ENCODE measurements at places on chromosomes 16 and 17.

DNA sequence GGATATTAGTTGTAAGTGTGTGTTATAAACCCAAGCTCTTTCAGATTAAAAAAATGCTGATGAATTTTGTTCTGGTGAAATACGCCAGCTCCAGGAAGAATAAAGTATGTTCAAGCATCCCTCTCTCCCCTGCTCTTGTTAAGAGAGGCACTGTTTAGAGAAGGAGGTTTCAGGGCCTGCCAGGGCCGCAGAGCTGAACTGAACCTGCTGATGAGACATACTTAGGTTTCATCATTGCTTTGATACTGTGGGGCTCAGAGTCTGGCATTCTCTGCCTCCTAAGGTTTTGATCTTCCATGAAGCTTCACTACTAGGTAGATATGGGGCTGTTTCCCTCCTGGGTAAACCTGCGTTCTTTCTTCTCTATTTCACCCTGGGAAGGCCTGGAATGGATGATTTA is 175.3 kb upstream of the FAM20A start:
- no peak for DNase-seq

- DNase-seq, result no peak
Observed at GRCh38 chr16:76816475-76816874, 374.5 kb upstream of the MON1B start.

DNA sequence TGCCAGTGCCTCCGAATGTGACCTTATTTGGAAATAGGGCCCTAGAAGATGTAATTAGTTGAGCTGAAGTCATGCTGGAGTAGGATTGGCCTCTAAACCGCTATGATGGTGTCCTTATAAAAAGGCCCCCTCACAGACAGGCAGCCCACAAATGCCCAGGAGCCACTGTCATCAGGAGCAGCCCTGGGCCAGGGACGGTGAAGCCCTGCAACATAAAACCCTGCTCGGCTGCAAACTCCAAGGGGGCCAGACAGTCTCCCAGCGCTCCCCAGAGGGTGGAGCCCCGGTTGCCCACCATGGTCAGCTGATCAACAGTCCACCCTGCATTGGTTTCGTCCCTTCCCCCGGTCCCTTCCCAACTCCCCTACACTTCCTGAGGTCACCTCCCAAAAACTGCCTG is 351.7 kb downstream of the FOXL1 start:
- DNase-seq, result no peak

GRCh38 chr16:51114382-51114781 is 36.7 kb downstream of the SALL1 start:
- DNase-seq, result no peak

DNA sequence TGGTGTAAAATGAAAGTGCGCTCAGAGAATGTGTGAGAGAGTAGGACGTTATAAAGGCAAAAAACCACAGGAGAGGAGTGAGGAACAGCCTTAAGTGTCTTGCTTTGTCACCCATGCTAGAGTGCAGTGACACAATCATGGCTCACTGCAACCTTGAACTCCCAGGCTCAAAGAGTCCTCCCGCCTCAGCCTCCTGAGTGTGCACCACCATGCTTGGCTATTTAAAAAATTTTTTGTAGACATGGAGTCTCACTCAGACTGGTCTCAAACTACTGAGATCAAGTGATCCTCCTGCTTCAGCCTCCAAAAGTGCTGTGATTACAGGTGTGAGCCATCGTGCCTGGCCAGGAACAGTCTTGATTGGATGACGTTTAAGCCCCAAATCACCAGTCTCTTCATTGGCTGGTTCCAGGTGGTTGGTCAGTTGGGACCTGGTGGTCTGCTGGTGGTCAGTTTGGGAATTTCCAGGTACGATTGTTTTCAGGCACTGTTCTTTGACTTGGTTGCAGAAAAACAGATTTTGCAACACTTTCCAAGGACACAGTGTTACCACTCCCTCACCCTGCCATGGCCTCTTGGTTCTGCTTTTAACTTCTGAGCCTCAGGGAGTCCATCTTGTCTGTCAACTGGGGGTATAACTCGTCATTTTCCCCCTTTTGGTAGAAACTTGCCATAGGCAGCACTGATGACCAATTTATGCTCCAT is 21.2 kb downstream of the DHODH start:
- no peak for DNase-seq

DNA sequence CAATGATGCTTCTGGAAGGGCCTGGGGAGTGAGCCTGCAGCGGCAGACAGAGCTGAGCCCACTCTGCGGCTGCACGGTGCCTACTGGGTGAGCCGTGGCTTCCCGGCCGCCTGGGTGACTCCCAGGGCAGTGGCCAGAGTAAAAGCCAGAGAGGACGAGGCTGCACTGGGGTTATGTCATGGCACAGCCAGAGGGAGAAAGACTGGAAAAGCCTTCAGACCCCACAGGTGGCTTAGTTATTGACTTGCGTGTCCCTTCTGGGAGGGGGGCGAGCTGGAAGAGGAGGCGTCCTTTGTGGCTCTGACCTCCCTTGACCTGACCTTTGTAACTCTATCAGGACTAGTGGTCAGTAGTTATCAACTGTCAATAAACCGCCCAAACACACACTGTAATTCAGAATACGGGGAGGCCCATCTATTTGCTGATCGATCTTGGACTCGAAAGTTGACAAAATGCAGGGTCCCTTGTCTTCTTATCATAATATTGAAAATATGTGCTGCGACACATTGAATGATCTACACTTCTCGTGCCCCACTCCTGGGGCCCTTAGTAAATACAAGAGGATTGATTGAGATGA is 385.9 kb upstream of the ZFHX3 start:
- DNase-seq, result no peak

DNA sequence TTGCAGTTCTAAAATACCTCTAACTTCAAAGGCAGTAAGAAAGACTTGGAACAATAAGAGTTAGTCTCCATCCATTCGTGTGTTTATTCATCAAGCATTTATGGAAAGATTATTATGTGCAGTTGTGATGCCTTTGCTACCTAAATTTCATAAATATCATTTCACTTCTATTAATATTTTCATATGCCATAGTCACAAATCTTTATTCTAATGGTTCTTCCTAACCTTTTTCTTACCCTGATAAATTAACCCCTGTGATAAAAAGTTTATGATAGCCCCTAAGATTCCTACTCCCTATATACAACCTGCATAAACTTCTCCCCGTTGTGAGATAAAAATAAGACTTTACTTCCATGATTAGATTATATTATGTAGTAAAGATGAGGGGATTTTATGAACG is 94.9 kb downstream of the BRIP1 start:
- no peak for DNase-seq

DNA sequence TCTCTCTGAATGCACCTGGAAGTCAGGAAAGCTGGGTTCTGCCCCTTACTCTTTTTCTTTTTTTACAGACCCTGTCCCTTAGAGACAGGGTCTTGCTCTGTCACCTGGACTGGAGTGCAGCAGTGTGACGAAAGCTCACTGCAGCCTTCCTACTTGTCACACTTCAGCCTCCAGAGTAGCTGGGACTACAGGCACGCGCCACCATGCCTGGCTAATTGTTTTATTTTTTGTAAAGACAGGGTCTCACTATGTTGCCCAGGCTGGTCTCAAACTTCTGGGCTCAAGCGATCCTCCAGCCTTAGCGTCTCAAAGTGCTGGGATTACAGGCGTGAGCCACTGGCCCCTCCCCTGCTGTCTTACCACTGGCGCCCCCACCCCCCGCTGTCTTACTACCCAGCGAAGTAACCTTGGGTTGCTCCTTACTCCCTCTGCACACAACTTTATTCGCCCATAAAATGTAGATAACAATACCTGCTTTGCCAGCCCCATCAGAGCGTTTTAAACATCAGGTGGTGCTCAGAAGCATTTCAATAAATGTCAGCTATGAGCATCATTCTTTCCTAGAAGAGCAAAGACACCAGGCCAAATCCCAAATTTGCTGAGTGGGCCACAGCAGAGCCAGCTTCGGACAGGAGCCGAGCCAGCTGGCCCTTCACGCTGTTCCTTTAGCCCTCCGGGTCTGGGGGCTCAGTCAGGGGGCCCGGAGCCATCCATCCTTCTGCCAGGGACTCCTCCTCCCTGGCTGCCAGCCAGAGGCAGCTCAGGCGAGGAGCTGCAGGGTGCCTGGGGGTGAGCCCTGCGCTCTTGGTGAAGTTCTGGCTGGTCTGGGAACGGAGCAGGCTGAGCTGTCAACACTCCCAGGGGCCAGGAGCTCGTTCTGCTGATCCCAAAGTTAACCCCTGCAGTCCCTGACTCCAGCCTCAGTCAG is 24.4 kb downstream of the SRL start:
- no peak for DNase-seq

DNA sequence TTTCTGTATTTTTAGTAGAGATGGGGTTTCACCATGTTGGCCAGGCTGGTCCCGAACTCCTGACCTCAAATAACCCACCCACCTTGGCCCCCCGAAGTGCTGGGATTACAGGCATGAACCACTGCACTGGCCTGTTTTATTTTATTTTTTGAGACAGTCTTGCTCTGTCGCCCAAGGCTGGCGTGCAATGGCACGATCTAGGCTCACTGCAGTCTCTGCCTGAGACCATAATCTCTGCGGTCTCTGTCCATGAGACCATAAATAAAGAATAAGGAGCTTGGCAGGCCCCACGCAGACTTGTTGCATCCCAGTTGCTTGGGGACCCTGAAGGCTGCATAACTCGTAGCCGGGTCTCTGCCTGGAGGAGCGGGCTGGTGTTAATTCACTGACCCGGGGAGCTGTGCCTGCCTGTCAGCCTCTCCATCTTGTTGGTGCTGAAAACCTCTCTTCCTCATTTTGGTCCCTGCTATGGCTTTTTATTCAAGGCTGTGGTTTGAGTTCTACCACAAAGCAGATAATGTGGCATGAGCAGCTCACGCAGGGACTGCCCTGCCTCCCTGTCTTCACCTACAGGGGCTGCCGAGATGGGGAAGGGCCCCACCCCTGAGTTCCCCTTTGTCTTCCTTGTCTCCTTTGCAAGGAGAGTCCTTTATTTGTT is 82.1 kb downstream of the MSI2 start:
- no peak for DNase-seq

GRCh38 chr17:66466840-66467367 is 164.5 kb downstream of the PRKCA start:
- DNase-seq, result peak; percentile 62

GRCh38 chr17:81116704-81117103 is 48.6 kb upstream of the PVALEF start:
- no peak for DNase-seq

DNA sequence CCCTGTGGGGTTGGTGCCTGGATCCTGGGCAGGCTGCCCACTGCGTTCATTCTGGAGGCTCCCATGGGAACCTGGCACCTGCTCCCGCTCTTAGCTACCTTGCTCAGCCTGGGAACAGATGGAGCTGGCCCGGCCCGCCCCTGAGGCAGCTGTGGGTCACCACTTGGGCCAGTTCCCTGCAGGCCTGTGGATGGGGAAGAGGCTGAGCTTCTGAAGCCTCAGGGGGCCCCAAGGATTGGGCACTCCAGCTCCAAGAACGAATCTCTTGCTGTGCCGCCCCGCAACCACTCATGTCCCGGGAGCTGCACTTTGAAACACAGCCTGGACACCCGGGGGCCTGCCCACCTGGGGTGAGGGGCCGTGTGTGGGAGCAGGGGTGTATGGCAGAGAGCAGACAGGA is 37.7 kb downstream of the BAHCC1 start:
- DNase-seq, result no peak

DNA sequence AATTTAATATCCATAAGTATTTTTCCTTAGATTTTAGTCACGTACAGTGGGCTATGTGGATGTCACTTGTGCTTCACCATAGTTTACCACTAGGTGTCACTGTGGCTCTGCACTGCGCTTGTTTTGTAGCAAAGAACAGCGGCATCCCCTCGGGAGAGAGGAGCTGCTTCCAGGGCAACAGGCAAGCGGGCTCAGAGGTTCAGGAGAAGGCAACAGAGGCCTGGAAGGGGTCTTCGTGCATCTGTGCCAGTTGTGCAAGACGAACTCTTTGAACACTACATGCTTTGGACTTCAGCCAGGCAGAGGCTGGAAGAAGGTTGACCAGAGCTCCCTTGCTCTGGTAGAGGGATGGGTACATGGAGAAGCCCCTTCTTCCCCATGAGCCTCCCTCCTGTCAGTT is 20.6 kb downstream of the CYB561 start:
- DNase-seq, result peak; percentile 38

GRCh38 chr16:30482366-30482765 is 9.8 kb downstream of the ITGAL start:
- no peak for DNase-seq

DNA sequence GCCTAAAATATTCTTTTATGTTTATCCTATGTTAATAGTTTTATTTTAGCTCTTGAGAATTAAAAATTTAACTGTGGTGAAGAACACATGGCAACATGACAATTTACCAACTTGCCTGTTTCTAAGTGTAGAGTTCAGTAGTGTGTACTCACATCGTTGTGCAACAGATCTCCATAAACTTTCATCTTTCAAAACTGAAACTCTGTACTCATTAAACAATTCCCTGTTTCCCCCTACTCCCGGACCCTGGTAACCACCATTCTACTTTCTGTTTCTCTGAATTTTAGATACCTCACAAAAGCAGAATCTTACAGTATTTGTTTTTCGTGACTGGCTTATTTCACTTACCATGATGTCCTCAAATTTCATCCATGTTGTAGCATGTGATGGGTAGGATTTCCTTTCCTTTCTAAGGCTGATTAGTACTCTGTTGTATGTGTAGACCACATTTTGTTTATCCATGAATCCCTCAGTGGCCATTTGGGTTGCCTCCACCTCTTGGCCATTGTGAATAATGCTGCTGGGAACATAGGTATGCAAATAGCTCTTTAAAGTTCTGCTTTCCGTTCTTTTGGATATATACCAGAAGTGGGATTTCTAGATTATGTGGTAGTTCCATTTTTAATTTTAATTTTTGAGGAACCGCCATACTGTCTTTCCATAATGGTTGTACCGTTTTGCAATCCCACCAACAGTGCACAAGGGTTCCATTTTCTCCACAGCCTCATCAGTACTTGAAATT is 17.4 kb downstream of the IST1 start:
- no peak for DNase-seq

GRCh38 chr16:67448580-67448979 is 17.7 kb downstream of the HSD11B2 start:
- no peak for DNase-seq

DNA sequence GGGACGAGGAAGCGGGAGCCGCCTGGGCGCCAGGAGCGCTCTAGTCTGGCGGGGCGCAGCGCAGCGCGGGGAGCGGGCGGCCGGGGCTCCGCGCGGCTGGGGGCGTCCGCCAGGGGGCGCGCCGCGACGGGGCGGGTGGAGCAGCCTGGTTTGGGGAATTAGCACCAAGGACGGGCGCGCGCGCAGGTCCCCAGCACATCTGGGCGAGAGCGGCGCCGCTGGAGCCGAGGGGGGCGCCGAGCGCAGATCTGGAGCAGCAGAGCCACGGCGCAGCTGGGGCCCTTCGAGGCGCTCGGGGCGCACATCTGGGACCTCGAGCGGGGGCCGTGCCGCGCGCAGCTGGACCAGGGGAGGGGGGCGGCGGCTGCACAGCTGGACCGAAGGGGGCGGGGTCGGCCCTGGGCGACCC is at the start of gene NXPH3:
Gene NXPH3 (plus strand): TSS at position 193 of the 409 bp plus-strand sequence. CDS start 349 bp downstream, outside the sequence.
- peak; percentile 15 for DNase-seq

DNA sequence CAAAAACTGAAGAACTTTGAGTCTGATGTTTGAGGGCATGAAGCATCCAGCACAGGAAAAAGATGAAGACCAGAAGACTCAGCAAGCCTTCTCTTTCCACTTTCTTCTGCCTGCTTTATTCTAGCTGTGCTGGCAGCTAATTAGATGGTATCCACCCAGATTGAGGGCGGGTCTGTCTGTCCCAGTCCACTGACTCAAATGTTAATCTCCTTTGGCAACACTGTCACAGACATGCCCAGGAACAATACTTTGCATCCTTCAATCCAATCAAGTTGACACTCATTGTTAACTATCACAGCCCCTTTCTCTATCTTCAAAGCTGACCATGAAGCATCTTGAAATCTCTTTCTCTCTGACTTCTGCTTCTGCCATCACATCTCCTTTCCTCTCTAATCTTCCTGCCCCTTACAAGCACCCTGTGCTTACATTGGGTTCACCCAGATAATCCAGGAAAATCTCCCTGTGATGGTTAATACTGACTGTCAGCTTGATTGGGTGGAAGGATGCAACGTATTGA is 115.9 kb upstream of the CDH13 start:
- DNase-seq, result no peak
